ENCODE measurements at places on chromosomes 7 and 10. TPM values are rescaled to one million over a fixed set of nuclear protein-coding genes. Genes with fewer than 3 reads are reported as not detected.

The CPN1 gene
- 0.20 TPM for total RNA-seq

The KIAA1549 gene
- total RNA-seq = 7.8 TPM

The SSBP1 gene
- 309 TPM for total RNA-seq

The SPDYE1 gene
- total RNA-seq = not detected

The RET gene
- 0.40 TPM for total RNA-seq

The ZNF804B gene
- not detected for total RNA-seq

The LRRD1 gene
- total RNA-seq = not detected

The HOXA9 gene
- 0.73 TPM for total RNA-seq

The SFMBT2 gene
- 12.2 TPM for total RNA-seq

The CTAGE6 gene
- total RNA-seq = not detected

The EZH2 gene
- 22.8 TPM for total RNA-seq

The IFIT1B gene
- total RNA-seq = not detected

The PRSS37 gene
- not detected for total RNA-seq

The JAKMIP3 gene
- total RNA-seq = 1.9 TPM

The CFAP69 gene
- total RNA-seq = 1.6 TPM

The CTNNA3 gene
- total RNA-seq = not detected

The GLCCI1 gene
- total RNA-seq = 1.2 TPM

The LAMB4 gene
- 0.18 TPM for total RNA-seq

The GPR85 gene
- total RNA-seq = not detected

The ZP3 gene
- total RNA-seq = 20.0 TPM

The SDK1 gene
- 0.59 TPM for total RNA-seq

The CHST12 gene
- 13.6 TPM for total RNA-seq

The PNLIPRP3 gene
- not detected for total RNA-seq

The ARHGAP19 gene
- 5.3 TPM for total RNA-seq

The HILPDA gene
- 21.7 TPM for total RNA-seq

The OR2A12 gene
- total RNA-seq = not detected

The LMBR1 gene
- total RNA-seq = 24.7 TPM

Measured in A549 treated with CpdA at 1 μM for 4 hours (cell line).